GM19239 (cell line): ENCODE measurements at places on chromosomes 1 and 21.

GRCh38 chr1:72170246-72170645 is 112.1 kb downstream of the NEGR1 start:
- DNase-seq, result no peak

DNA sequence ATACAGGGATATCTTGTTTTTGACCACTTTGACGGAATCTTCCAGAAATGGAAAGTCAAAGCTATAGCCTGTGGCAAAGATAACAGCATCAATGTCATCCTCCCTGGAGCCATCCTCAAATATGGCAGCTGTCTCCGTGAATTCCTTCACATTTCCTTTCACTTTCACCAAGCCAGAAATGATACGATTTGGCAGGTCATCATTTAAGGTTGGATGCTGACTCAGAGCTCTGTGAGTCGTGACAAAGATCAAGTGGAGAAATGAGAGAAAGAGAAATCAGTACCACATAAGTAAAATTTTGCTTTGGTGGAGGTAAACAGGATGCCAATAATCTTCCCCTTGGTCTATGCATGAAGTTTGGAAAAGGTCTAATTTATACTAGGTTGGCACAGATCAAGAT is 23.9 kb downstream of the FMO5 start:
- no peak for DNase-seq

DNA sequence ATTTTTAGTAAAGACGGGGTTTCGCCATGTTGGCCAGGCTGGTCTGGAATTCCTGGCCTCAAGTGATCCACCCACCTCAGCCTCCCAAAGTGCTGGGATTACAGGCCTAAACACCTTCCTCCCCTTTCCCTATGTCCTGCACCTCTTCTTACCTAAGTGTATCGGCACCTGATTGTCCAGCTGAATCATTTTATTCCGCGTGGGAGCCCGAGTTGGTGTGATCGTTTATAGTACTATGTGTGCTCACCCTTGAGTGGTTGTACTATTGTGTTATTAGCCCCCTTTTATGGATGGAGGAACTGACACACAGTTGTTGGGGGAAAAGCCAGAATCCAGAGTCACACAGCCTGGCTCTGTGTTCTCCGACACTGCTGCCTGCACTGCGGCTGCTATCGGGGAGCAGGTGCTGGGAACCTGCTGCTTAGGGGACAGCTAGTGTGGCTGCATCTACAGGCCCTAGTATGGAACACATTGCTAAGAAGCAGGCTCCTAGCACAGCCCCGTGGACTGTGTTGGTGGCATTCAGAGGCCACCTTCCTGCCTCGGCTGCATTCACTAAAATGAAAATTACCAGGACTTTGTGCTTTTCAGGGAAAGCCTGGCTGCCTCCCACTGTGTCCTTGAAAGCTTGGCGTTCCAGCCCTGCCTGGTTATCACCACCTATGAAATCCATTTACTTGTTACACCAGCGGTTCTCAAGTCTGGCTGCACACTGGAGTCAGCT is 21.6 kb downstream of the ENO1 start:
- DNase-seq, result no peak

- DNase-seq, result peak; percentile 67
Observed at GRCh38 chr1:37323486-37324377, 150.6 kb upstream of the ZC3H12A start.

GRCh38 chr21:20802631-20803260 is 195.5 kb upstream of the NCAM2 start:
- no peak for DNase-seq

GRCh38 chr1:240621249-240621648 is 9.3 kb upstream of the GREM2 start:
- DNase-seq, result no peak

DNA sequence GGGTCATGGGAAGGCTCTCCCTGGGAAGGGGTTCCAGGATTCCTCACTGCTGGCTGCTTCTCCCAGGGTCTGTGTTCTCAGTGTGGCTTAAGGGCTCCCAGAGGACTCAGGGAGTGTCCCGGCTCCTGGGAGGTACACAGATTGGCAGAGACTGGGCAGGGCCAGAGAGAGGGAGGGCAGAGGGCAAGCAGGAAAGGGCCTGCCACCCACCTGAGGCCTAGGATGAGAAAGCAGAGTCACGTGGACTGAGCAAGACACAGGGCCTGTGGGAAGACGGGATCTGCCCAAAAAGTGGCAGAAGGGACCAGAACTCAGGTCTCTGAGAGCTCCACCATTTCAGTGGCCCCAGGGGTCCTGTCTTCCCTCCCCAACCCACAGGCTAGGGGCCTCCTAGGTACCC is 871 bp downstream of the SLFNL1 start:
- no peak for DNase-seq

DNA sequence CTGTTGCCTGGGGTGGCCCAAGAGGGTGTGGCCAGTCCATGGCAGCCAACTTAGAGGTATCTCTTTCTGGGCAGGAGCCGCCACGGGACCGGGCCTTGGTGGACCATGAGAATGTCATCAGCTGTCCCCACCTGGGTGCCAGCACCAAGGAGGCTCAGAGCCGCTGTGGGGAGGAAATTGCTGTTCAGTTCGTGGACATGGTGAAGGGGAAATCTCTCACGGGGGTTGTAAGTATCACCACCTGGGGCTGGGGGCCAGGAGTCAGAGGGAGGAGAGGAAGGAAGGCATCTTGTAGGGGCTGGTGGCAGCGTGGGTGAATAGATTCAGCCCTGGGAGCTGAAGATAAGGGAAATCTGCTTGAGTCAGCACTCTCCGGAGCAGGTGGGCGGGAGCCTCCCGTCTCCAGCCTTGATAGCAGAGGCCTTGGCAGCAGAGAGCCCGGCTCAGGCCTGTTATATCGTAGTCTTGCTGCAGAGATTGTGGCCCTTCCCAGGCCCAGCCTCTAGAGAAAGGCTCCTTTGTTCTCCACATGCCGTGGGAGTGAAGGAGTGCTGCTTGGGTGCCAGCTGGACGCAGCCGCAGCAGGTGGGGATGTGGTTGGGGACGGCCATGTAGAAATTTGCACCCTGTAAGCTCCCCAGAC is 25.4 kb downstream of the PHGDH start:
- no peak for DNase-seq

- no peak for DNase-seq
Observed at GRCh38 chr1:4512636-4513035, 141.8 kb upstream of the AJAP1 start.

DNA sequence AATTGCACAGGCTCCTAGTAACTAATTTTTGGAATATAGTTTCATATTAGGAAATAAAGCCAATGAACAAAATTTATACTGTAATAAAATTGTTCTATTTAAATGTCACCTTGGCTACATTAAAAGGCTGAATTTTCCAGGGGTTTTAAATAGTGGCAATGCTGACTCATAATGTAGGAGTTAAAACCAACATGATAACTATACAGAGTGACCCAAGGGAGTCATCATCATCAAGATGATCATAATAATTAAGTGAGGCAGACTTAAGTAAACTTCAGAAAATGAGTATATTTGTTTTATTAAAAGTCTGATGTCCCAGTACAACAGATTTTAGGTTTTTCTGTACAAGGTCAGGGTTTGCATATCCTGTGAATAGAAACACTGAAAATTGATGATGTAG is 183.4 kb downstream of the PLPPR4 start:
- no peak for DNase-seq
